ENCODE measurements at places on chromosomes 11 and 22.

- DNase-seq, result no peak
Measured at GRCh38 chr11:31433851-31434250, 64.2 kb downstream of the DNAJC24 start.

DNA sequence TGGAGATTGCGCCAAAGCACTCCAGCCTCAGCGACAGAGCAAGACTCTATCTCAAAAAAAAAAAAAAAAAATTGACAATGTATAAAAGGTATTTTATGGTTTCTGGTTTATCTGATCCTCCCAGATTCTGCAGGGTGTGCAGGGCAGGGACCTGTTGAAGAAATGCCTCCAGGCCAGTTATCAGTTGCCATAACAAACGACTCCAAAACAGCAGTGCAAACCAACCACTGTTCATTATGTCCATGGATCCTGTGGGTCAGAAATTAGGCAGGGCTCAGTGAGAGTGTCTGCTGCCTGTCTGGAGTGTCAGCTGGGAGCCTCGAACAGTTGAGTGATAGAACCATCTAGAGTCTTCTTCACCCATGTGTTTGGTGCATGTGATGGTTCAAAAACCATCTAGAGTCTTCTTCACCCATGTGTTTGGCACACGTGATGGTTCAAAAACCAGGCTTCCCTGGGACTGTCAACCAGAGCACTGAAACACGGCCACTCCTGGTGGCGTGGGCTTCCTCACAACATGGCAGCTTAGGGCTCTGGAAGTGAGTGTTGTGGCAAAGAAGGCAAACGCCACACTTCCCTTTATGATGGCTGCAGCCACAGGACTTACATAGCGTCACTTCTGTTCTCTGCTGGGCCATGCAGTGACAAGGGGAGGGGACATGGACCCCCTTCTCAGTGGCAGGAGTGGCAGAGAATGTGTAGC, 115.1 kb upstream of the CRYBB3 start:
- DNase-seq, result no peak

DNA sequence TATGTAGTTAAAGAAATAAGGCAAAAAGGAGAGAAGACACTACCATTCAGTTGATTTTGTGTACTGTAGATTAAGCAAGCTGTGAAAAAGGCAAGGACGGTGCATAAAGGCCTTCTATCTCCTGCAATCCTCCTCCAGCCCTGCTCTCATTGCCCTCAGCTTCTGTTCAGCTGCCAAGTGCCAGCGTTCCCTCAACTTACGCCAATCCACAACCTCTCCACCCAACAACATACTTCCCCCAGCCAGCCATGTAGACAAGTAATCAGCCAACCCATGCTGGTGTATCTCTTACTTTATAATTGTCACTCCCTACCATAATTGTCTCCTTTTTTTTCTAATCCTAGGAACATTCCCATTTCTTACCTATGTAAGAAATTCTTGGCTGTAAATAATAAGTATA, 30.1 kb upstream of the ANO5 start:
- no peak for DNase-seq

GRCh38 chr11:58490827-58491226, 17.1 kb downstream of the OR5B21 start:
- DNase-seq, result no peak

DNA sequence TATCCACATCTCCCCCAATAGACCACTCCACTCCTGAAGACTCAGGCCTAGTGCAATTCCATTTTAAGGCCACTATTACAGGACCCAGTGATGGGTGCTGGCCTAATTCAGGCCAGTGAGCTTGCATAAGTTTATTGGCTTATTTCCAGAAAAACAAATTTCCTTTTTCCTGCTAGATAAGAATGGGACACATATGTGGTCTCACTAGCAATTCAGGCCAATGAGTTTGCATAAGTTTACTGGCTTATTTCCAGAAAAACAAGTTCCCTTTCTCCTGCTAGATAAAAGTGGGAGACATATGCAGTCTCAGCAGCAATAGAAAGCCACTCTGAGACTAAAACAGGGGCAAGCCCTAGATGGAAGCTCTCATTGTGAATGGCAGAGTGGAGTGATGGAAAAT, 22.4 kb downstream of the ADM start:
- no peak for DNase-seq

GRCh38 chr11:69284081-69284511, 9.9 kb upstream of the MYEOV start:
- no peak for DNase-seq

DNA sequence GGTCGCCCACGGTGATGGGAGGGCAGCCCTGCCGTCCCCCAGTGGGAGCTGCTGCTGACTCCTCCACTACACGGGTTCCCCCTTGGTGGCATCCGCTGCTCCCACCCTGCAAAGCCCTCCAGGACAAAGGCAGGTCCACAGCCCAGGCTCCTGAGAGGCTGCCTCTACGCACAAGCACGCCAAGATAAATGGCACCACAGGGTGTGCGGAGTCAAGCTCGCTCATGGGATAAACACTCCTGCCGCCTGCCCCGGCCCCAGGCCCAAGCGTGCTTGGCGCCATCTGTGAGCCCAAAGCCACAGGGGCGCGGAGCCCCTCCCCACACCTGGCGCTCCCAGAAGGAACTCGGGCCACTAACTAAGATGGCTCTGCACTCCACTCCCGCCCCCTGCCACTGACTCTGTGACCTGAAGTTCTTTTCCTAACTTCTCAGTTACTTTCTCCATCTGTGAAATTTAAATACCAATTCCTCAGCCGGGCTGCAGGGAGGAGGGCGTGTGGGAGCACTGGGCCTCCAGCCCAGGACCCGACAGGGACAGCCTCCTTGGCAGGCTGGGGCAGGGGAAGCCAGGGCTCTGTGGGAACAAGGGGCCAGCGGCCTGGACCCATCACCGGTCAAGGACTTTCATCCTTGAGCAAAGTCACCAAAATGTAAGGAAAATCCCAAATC, 14.9 kb downstream of the EHD1 start:
- DNase-seq, result no peak

- DNase-seq, result no peak
Measured at GRCh38 chr11:117427356-117427874, 99.8 kb downstream of the CEP164 start.

- DNase-seq, result no peak
Measured at GRCh38 chr11:100550298-100550697, 136.8 kb upstream of the ARHGAP42 start.

DNA sequence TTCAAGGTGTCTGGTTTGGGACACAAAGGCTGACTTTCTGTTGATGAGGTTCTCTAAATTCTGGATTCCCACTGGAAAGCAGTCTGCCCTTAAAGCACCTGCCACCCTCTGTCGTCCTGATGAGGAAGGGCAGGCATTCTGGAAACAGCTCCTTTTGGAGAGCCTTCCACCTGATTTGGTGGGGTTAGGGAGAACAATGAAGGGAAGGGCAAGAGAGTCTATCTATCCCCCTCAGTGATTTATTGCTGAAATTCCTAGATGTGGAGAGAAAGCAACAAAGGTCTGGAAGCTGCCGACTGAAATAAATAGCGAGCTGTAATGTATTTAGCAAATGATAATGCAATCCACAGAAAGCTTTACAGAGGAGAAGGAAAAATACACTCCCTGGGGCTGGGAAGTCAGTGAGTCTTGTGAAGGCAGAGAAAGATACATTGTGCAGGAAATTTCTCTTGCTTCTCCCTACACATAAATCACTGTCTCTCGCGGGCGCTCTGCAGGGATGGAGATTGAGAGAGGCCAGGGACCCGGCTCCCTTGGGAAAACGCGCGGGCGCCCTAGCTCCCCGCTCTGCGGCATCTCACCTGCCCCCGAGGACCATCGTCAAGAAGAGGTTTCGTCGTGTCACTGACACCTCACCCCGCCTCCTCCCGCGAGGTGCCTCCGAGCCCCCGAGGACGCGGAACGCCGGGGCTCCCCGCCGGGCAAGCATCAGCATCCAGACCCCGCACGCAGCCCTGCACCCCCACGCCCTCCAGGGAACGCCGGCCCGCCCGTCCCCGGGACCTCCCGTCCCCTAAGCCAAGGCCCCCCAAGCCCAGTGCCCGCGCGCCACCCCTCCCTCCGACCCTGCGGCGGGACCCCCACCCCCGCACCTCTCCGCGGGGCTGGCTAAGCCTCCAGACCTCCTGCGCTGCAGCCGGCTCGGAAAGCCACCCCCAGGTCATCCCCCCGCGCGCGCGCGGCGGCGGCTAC, 673 bp downstream of the CDON start:
- no peak for DNase-seq

DNA sequence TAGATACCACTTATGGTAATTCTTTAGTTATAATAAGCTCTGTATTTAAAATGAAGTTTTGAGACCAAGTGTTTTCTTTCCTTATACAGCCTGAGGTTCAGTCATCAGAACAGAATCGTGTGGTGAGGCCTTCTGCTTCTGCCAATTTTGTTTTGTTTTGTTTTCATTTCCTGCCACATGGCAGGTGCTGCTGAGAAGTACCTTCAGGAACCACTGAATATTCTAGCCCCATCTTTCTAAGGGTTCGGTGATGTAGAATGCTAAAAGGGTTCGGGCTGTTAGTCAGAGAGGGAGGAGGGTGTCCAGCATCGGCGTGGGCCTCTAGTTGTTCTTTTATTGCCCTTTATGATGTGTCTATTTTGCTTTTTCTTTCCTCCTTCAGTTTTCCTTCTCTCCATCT, 25.8 kb downstream of the TNRC6B start:
- DNase-seq, result no peak

- DNase-seq, result no peak
Measured at GRCh38 chr11:11977206-11977938, 31.1 kb downstream of the DKK3 start.
